Activated T-cell treated with anti-CD3 and anti-CD28 coated beads, Interleukin-2, amount 50 U/mL, for 1 hour (primary cell): ENCODE measurements at places on chromosomes 13 and 19.

- no peak for DNase-seq
Observed at GRCh38 chr19:29837448-29837981, 25.7 kb downstream of the CCNE1 start.

GRCh38 chr19:48975947-48976847, 11.1 kb downstream of the FTL start:
- DNase-seq = no peak

DNA sequence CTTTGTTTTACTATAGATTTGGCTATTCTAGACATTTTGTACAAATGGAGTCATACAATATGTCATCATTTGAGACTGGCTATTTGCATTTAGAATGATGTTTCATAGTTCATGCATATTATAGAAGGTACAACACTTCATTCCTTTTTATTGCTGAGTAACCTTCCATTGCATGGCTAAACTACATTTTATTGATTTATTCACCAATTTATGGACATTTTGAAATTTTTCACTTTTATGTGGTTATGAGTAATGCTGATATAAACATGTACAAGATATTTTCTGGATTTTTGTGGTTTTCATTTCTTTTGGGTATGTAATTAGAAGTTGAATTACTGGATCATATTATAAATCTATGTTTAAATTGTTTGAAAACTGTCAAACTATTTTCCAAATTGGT, 710.3 kb upstream of the SLITRK5 start:
- DNase-seq = no peak

- no peak for DNase-seq
Observed at GRCh38 chr19:3942790-3943409, 10.0 kb downstream of the NMRK2 start.

GRCh38 chr13:50401721-50402465, 386.6 kb downstream of the KCNRG start:
- DNase-seq = no peak

DNA sequence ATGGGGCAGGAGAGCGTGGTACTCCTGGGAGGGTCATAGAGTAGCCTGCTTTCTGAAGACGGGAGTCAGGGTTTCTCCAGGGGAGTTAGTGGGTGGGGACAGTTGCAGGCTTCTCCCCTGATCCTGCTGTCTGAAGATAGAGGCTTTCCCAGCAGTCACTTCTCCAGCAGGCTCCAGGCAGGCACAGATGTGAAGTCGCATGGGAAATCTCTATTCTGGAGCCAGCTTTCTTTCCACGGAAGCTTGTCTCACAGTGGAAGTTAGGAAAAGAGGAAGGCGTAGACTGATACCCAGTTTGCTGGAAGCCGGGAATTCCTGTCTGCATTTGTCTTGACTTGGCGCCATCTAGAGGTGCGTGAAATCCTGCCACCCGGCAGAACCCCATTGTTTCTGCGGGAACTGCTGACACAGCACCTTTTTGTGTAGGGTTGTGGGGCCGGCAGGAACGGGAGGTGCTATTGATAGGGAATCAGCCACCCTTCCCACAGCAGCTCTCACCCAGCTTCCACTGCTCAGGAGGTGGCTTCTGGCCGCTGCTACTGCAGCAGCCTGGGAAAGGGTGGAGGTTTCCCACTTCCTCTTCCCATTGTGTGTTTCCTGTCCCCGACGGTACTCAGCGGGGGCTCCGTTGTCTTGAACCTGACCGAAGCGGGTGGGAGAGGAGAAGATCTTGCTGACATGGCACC, 28.5 kb upstream of the NPAS1 start:
- DNase-seq = peak; percentile 65

- DNase-seq = peak; percentile 22
Observed at GRCh38 chr13:97261254-97262005, 39.3 kb downstream of the MBNL2 start.

- DNase-seq = no peak
Observed at GRCh38 chr13:91212231-91212630, 135.3 kb upstream of the MIR17HG start.

DNA sequence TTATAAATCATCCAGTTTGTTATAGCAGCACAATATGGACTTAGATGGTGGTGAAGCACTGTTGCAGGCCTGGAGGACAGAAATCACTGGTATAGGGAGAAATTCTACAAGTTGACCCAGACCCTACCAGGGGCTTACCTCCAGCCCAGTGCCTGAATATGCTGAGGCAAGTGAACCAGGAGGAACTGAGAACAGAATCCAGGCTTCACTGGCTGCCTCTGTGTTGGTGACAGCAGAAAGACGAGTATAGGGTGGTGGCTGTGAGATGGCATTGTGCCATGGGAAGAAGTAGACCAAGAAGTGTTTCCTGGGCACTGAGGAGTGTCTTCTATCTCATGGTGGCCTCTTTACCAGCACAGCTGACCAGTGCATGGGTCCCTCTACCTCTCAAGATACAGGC, 15.9 kb upstream of the EID2 start:
- DNase-seq = no peak

DNA sequence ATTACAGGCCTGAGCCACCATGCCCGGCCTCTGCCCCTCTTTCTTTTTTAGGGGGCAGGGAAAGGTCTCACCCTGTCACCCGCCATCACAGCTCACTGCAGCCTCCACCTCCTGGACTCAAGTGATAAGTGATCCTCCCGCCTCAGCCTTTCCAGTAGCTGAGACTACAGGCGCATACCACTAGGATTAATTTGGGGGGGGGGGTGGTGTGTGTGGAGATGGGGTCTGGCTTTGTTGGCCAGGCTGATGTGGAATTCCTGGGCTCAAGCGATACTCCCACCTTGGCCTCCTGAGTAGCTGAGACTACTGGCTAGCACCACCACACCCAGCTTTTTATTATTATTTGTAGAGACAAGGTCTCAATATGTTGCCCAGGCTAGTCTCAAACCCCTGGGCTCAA, 4.2 kb downstream of the APOE start:
- DNase-seq = no peak

GRCh38 chr19:15115080-15115479, 7.9 kb downstream of the SYDE1 start:
- DNase-seq = no peak

DNA sequence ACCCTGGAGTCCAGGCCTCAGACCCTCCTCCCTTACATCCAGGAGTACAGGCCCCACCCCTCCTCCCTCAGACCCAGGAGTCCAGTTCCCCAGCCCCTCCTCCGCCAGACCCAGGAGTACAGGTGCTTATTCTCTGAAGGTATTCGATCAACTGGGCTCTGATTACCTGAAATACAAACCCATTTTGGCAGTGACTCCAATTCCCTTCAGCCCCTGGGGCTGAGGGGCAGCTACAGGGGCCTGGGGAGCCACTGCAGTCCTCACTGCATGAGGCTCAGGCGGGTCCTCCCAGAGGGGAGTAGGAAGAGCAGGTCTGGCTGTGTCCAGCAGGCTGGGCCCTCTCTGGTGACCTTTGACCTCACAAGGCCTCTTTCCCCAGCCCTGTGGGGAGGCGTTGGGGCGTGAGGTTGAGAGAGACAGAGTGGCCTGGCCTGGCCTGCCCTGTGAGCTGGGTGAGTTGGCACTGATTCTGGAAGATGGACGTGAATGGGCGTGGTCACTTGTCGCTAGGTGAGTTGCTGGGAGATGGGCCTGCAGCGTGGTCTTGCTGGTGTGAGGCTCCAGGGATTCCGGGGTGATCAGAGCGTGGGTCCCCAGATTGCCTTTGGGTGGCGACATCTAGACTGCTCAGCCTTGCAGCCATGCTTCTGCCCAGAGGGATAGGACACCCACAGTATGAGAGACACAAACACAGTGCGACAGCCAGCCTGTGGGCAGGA, 3.1 kb downstream of the BCAT2 start:
- DNase-seq = no peak

DNA sequence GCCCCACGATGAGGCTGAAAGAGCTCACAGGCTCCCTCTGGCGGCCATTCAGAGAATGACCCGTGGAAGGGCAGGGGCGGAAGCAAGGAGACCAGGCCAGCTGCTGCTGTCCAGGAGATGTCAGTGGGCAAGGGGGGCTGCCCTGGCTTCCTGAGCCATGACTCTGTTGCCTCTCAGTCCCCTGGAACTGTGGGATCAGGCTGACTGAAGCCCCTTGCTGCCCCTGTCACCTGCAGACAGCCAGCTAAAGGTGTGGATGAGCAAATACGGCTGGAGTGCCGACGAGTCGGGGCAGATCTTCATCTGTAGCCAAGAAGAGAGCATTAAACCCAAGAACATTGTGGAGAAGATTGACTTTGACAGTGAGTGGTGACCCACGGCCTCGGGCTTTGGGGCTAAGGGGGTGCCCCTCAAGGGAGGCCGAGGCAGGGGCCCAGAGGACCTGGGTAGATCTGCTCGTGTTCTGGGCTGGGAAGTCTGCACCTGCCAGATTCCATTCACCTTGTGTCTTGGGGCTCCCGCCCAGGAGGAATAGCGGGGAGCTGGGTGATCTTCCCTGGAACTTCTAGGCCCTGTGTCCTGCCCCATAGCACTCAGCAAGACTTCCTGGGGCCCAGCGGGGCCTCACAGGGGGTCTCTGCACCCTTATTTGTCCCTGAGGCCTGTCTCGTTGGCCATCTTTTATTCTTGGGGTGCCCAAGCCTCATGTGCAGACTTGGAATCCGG, 12.5 kb upstream of the ACTN4 start:
- peak; percentile 77 for DNase-seq

DNA sequence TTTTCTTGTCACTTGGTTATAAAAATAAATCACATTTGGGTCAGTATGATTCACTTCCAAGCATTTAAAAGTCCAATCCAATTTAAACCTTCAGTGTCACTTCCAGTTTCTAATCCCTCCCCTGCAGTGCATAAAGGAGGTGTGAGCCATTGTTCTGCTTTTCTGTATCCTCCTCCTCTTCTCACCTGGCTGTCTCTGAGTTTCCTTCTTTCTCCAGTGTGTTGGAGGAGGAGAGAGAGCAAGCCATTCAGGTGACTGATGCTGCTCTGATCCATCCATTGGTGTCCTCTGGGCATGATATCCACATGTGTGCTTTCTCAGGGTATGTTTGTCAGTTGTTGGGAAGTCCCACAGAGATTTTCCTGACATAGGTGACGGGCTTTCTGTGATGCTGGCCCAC, 1.2 kb downstream of the NUDT15 start:
- DNase-seq = no peak

DNA sequence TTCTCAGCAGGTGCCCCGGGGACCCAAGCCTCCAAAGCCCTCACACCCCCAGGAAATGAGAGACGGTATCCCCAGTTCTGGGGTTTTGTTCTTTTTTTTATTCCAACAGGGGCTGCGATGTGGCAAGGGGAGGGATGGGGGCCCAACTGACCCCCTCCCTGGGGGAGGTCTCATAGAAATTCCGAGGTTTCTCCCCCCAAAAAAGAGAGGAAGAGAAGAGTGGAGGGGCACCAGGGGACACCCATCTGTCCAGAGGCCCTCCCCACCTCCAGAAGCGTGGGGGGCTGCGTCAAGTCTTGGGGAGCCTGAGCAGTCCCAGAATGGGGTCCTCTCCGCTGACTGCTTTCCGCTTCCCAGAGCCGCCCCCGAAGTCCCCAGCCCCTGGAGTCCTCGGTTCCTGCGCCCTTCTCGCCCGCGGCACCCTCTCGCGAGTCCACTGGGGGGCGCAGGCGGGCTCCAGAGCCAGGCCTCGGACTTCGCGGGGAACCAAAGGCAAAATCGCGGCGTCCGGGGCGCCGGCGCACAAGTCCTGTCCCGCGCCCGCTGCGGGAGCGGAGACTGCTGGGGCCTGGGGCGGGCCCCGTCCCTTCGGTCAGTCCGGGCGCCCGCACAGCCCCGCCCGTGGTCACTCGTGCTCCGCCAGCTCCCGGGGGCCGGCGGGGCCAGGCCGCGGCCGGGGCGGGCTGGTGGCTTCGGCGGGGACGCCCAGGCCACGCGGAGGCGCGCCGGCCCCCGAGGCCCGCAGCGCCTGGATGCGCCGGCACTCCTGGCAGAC, 4.4 kb upstream of the ATP1A3 start:
- peak; percentile 34 for DNase-seq

DNA sequence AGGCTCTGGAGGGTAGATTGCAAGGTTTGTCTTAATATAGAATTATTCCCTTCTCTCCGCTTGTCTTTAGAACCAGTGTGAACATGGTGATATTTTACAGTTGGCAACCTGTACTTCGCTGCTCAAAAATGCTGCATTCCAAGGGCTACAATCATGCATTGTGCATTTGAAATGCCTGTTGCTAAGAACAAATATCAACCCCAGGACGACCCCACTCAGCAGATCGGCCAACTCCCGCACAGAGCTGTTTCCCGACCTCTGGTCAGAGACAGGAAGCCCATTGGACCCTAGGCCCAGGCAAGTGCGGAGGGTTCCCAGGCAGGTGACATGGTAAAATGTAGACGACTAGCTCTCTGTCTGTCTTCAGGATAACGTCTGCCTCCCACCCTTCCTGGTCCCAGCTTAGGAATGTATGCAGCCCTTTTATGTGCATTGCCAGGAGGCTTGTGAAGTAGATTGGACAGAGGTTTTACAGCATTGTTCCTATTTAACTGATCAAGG, 263.5 kb downstream of the FOXO1 start:
- DNase-seq = no peak

- no peak for DNase-seq
Observed at GRCh38 chr19:21439201-21439751, 42.3 kb downstream of the ZNF493 start.

DNA sequence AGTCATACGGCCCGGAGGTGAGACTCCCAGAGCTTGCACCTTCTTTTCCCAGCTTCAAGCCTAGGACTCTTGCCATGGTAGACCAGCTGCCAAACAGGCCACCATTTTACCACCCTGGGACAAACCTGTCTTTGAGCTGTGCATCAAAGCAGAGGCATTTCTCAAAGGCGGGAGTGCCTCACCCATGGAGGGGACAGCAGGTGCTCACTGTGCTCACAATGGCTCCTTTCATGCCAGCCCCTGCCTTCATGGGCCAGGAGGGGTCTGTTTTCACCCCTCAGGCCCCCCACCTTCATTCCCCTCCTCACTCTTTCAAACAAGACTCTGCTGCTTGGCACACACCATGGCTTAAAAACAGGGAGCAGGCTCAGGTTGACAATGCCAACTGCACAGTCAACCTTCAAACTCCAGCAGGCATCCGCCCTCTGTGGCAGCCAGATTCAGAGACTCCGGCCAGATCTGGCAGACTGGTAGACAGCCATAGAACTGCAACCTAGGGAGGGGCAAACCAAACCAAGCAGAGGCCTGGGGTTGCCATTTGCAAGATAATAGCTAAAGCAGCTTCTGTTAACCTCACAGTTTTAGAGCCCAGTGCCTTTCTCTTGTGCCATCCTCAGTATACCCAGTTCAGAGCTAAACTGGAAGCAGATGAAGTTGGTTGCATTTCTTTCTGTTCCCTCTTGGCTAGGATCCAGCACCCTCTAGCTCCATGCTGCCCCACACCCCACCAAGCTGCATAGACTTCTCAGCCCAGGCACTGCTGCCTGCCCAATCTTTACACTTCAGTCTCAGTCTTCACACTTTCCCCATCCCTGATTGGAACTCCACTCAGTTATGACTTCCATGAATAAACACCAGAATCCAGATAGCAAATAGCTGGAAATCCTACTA, 93.9 kb upstream of the SPATA13 start:
- no peak for DNase-seq
